MCF 10A (cell line): ENCODE measurements at places on chromosomes 3 and 15. TPM values are rescaled to one million over a fixed set of nuclear protein-coding genes. Genes with fewer than 3 reads are reported as not detected.
A peak's percentile ranks its signal among the peaks of the same experiment; 100 is the strongest.

DNA sequence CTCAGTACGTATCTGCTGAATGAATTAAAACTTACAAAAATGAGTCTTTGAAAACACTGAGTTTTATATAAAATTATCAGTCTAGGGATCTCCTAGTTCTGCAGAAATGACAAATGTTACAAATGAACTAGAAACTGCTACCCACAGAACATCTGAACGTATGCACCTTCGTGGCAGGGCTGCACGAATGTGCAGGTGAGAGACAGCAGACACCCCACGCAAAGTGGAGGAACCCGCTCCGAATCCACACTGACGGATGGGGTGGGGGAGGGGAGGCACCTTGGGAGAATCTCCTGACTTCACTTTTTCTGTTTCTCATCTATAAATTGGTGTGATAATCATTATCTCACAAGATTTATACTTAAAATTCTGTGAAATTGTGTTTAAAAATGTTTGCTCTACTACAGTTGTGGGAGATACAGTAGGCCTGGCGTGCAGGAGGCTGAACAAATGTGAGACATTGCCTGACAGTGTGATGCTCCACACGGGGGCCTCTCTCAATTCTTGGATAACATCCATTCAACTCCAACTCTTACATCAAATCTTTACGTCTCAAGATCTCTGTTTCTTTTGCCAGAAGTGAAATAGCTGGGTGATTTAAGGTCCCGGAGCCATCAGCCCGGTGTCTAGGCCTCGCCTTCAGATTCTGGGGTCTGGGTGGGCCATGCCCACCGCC is 86.9 kb downstream of the ATP10A start:
- peaks cover 6% of the 10 kb centered on the region for H3K36me3 ChIP-seq
- no peak overlapping the region for H3K4me3 ChIP-seq
- no peak overlapping the region for H3K27ac ChIP-seq
- no peaks in the 10 kb centered on the region for H3K4me1 ChIP-seq
- DNase-seq = no peak

DNA sequence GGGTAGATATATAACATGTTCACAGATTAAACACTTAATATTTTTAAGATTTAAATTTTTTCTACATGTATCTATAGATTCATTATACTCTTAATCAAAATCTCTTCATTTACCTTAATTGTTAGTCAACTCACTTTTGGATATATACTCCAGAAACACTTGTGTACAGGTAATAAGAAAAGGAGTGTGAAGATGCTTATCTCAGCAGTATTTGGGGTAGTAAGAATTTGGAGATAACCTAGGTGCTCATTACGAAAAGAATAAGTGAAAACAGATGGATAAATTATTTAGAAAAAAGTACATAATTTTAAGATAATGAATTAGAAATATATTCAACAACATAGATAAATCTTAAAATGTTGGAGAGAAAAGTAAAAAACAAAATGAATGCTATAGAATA is 226.5 kb upstream of the PLSCR5 start:
- no peak for DNase-seq
- H3K36me3 ChIP-seq = peaks cover 5% of the 10 kb centered on the region
- H3K27ac ChIP-seq = no peak overlapping the region
- peaks cover 92% of the 10 kb centered on the region for H3K27me3 ChIP-seq
- H3K4me3 ChIP-seq = no peak overlapping the region

- no peak overlapping the region for H3K27ac ChIP-seq
- DNase-seq = peak; percentile 71
- H3K36me3 ChIP-seq = no peaks in the 10 kb centered on the region
- H3K27me3 ChIP-seq = peaks cover 88% of the 10 kb centered on the region
These were observed 155.9 kb upstream of the FEZF2 start for GRCh38 chr3:62529230-62529629.

ARIH2 gene
- 152 and 167 TPM in 2 replicates for total RNA-seq

NGLY1 gene
- 36.6 and 45.4 TPM in 2 replicates for total RNA-seq

USF3 gene
- total RNA-seq = 11.9 and 12.1 TPM in 2 replicates

DNA sequence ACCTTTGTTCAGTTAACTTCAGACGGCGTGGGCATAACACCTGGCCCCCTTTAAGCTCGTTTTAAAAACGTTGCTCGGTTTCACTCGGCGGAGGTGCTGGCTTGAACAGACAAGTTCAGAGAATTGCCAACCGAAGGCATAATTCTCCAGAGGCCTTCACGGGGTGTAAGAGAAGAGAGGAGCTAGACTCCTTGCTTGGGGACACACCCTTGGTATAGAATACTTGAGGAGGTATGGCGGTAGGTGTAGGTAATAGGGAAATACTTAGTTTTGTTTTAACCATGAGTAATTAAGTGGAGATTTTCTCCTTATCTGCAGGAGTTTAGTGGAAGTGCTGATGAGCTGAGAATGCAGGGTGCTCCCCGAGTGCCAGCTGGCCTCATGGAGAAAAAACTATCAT is 921 bp downstream of the FBXL2 start:
- H3K36me3 ChIP-seq = peaks cover 8% of the 10 kb centered on the region
- DNase-seq = peak; percentile 37
- peaks cover 11% of the 10 kb centered on the region for H3K4me1 ChIP-seq
- H3K27ac ChIP-seq = peak overlapping the region; percentile 85
- peak overlapping the region; percentile 75 for H3K4me3 ChIP-seq
- H3K27me3 ChIP-seq = no peaks in the 10 kb centered on the region

IQCF6 gene
- total RNA-seq = not detected in 2 replicates

- H3K36me3 ChIP-seq = no peaks in the 10 kb centered on the region
- no peak for DNase-seq
These were observed 752.9 kb upstream of the ARPP21 start for GRCh38 chr3:34886443-34886842.

DNA sequence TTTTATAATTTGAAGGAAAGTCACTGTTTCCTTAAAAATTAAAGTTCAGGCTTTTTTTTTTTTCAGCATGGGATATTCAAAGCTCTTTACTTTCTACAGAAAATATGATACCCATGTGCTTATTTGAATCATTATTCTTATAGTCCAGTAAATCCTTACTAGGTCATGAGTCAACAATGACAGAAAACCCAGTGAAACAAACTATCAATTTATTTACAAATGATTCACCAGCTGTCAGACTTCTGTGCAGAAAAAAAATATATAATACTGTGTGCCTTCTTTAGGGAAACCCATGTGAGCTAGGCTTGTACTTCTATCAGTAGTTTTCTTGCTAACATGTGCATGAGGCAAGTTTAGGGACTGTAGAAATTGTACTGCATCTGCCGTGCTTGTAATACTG is 1.2 kb downstream of the ACP3 start:
- peak overlapping the region; percentile 72 for H3K27ac ChIP-seq
- peak; percentile 17 for DNase-seq
- no peaks in the 10 kb centered on the region for H3K36me3 ChIP-seq
- no peaks in the 10 kb centered on the region for H3K27me3 ChIP-seq

FGF12 gene
- total RNA-seq = 0.09 TPM in 1 of 2 replicates, not detected in the other

CEP63 gene
- 37.0 and 40.0 TPM in 2 replicates for total RNA-seq

SKOR1 gene
- 0.07 and 0.17 TPM in 2 replicates for total RNA-seq

MST1 gene
- 16.3 and 18.2 TPM in 2 replicates for total RNA-seq

DNA sequence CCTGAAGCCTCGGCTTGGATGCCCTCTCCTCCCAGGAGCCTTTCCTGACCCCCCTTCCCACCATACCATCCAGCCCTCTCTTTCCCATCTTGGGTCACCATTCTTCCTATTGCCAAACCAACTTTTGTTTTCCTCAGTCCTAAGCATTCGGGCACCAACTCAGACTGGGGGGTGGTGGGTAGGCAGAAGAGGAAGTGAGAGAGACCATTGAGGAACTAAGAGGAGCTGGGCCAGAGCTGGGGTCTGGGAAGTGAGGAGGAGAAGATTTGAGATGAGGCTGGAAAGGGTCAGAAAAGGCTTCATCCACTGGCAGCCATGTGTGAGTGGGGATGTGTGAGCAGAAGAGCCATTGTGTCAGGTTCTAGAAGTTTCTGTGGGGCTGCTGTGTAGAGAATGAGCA is 37.7 kb downstream of the TKT start:
- peaks cover 6% of the 10 kb centered on the region for H3K36me3 ChIP-seq
- no peak for DNase-seq
- no peaks in the 10 kb centered on the region for H3K27me3 ChIP-seq
- no peak overlapping the region for H3K27ac ChIP-seq
- no peak overlapping the region for H3K4me3 ChIP-seq

ANP32A gene
- 150 and 159 TPM in 2 replicates for total RNA-seq
